Stimulated activated CD4-positive, alpha-beta T cell treated with anti-CD3 and anti-CD28 coated beads, Interleukin-15, amount 100 ng/mL, for 1 hour (primary cell): ENCODE measurements at places on chromosomes 1 and 21.

DNA sequence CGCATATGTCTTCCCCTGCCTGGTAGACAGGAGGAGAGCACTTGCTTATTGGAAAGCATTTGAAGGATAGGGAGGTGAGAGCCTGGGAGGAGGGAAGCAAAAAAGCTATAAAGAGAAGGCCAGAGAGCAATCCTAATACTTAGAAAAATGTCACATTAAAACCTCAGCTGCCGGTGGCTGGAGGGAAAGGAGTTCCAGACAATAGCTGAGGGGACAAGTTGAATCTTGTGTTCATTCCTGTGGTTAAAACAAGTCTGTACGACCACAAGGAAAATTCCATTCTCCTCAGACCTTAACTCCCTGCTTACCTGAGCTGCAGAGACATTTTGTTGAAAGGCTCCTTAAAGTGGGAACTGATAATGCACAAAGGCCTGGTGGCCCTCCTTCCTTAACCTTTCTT, 218.8 kb upstream of the CAMK1G start:
- no peak for DNase-seq

- no peak for DNase-seq
Measured at GRCh38 chr1:169364948-169365347, 2.6 kb downstream of the NME7 start.

- DNase-seq = no peak
Measured at GRCh38 chr1:218413179-218413578, 68.0 kb downstream of the TGFB2 start.

- no peak for DNase-seq
Measured at GRCh38 chr1:229631966-229632365, 5.9 kb downstream of the URB2 start.

- no peak for DNase-seq
Measured at GRCh38 chr1:151545542-151545941, 5.4 kb downstream of the TUFT1 start.

GRCh38 chr1:31397360-31398095, 15.5 kb upstream of the SERINC2 start:
- DNase-seq = no peak

- DNase-seq = no peak
Measured at GRCh38 chr21:45080639-45081414, 6.4 kb downstream of the ADARB1 start.

DNA sequence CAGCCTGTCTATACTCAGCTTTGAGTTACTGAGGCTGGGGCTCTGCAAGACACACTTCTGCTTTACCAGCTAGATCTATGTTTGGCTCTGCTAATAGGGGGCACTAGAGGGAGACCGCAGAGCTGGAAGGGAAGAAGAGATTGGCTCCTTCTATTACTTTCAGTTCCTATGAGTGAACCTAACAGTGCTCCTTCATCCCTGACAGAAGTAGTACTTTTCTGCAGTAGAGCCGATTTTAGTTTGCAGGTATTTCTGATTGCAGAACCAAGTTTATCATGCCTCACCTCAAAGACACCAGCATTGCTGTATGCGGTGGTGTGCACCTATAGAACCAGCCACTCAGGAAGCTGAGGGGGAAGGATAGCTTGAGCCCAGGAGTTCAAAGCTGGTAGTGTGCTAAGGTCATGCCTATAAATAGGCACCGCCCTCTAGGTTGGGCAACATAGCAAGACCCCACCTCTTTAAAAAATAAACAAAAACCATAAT, 5.7 kb upstream of the ZDHHC18 start:
- DNase-seq = no peak

GRCh38 chr1:22861764-22862440, 110.8 kb downstream of the LACTBL1 start:
- no peak for DNase-seq

DNA sequence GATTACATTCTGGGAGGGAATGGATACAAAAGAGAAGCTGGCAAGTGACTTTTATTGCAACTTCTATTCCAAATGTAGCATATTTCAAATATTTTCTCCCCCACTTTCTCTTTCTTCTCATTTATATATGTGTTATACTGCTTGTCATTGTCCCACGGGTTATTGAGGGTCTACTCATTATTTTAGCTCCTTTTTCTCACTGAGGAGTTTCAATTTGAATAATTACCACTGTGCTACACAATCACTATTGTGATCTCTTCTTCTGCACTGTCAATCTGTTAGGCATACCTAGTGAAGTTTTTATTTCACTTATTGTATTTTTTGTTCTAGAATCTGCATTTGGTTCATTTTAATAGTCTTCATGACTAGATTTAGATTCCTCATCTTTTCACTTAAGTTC, 339.7 kb downstream of the PTPRC start:
- no peak for DNase-seq

- no peak for DNase-seq
Measured at GRCh38 chr1:25544243-25544764, 898 bp downstream of the LDLRAP1 start.

GRCh38 chr1:67005068-67005467, 48.9 kb downstream of the SLC35D1 start:
- no peak for DNase-seq

GRCh38 chr21:43280949-43281633, 112.3 kb downstream of the CRYAA start:
- DNase-seq = no peak

DNA sequence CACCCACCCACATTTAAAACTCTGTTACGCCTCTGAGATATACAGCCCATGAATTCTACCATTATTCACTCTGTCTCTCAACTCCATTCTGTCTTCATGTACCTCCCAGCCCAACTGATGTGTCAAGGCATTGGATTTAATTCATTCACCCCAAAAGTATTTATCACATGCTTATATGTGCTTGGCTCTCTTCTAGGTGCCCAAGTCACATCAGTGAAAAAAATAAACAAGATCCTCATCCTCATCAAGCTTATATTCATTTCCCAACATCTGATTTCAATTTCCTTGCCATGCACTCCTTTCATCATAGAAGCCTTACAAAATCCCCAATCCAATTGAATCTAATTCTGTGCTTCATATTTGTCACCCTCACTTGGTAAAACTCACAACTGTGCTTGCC, 967.6 kb downstream of the LTN1 start:
- no peak for DNase-seq

GRCh38 chr1:154954541-154954940, 1.4 kb downstream of the PBXIP1 start:
- no peak for DNase-seq

GRCh38 chr1:177959811-177960515, 9.9 kb downstream of the SEC16B start:
- DNase-seq = no peak

- no peak for DNase-seq
Measured at GRCh38 chr1:85421179-85421578, 43.8 kb downstream of the DDAH1 start.

GRCh38 chr1:155003766-155004351, 1.3 kb downstream of the ZBTB7B start:
- DNase-seq = no peak

- DNase-seq = no peak
Measured at GRCh38 chr1:53372501-53372951, 44.7 kb upstream of the LRP8 start.
